Activated T-cell treated with anti-CD3 and anti-CD28 coated beads for 48 hours (primary cell): ENCODE measurements at places on chromosomes 2 and 18.

GRCh38 chr2:74889159-74889558, 55.2 kb downstream of the HK2 start:
- DNase-seq, result no peak

DNA sequence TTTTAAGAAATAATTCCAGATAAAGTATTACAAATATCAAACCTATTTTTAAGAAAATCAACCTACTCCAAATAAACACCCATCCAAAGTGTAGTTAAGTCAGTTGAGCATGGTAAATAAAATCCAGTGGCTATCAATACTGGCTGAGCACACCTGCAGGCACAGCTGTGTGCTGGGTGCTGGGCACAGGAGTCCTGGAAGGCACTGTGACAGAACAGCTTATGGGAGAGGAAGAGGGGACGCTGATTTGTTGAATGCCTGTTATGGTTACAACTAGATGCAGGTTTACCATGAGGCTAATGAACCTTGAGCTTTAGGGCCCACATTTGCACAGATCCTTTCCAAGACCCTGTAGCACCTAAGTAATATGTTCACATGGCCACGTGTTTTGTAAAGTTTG, 202.7 kb downstream of the MTX2 start:
- DNase-seq, result no peak

DNA sequence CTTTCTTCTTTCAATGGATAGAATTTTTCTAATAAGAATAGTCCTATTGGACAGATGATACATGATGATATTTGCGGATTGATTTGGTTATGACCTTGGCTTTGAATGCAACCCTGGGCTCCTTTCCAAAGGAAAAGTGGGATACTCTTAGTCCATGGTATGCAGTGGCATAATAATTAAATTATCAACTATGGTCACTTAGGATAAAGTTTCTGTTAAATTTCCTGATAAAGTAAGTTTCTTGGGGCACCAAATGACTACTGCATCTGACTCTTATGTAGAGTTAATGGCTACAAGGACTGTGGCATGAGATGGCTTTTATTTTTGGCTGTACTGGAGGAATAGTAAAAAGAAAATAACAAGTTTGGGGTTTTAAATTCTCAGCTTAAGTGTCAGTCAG, 126.7 kb downstream of the QPCT start:
- DNase-seq, result no peak

DNA sequence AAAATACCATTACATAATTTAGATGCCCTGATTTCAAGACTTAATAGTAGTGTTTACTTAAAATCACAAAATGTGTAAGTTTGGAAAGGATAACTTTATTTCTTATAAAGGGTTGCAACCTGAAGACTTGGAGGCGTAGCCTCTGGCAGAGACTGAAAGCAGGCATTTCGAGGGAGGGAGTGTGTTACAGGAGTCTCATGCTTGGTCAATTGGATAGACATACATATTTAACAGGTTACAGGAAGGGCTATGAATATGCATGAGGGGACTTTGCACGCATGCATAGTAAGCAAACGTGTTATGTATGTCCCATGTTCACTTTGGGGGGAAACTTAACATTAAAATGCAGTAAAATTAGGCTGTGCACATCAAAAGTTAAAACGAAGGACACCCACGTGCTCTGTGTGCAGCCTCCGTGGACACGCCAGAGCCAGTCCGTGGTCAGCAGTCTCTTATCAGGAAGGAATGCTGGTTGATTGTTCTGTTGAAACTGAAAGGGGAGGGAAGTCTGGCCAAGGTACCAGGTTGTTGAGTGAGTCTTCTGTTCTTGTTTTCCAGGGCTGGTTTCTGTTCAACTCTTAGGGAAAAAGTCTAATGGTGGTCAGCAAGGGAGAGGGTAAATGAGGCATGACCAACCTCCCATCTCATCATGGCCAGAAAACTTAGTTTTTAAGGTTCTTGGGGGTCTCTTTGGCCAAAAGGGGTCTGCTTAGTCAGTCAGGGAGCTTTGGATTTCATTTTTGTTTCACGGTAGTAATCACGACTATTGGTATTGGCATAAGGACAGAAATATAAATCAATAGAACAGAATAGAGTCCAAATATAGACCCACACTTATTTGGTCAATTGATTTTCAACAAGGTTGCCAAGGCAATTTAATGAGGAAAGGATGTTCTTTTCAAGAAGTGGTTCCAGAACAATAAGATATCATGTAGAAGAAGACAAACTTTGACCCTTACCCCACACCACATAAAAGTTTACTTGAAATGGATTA, 121.9 kb downstream of the MCFD2 start:
- DNase-seq, result no peak

DNA sequence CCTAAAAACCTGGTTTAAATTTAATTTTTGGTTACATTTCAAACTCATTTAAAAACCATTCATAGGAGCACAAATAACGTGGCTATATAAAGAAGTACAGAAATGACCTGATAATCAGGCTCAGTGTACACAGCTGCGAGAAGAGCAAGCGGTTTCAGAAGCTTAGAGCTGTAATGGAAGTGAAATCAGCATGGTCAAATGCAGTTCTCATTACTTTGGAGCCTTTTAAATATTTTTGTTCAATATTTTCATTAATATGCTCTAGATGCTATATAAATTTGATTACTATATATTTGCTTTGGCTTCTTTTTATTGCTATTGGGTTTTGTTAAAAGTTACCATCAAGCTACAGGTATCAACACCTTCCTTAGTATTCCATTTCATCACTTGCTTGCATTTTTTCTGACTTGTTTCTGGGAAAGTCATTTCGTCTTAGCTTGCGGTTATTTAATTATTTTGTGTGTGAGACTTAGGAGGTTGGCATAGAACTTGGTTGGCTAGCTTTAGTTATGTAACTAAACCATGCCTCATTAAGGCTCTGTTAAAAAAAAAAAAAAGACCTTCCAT, 58.7 kb downstream of the AFTPH start:
- DNase-seq, result no peak

GRCh38 chr2:230942371-230942770, 17.3 kb upstream of the GPR55 start:
- no peak for DNase-seq
